ENCODE measurements at places on chromosomes 1 and 21.

DNA sequence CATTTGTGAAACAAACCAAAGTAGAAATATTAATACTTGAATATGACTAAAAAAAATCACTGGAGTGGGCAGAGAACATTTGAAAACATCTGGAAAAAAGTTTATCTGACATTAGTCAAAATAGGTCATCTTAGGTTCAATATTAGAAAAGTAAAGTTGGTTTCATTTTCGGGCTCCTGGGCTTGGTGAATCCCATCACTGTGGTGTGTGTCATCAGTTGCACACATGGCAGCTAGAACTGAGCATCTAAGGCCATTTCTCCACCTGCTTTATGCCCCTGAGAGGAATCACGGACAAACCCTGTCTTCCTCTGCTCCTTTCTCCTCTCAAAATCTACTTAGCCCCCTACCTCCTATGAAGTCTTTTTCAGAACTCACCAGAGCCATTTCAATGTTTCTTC, 5.4 kb downstream of the HSD11B1 start:
- no peak for DNase-seq

DNA sequence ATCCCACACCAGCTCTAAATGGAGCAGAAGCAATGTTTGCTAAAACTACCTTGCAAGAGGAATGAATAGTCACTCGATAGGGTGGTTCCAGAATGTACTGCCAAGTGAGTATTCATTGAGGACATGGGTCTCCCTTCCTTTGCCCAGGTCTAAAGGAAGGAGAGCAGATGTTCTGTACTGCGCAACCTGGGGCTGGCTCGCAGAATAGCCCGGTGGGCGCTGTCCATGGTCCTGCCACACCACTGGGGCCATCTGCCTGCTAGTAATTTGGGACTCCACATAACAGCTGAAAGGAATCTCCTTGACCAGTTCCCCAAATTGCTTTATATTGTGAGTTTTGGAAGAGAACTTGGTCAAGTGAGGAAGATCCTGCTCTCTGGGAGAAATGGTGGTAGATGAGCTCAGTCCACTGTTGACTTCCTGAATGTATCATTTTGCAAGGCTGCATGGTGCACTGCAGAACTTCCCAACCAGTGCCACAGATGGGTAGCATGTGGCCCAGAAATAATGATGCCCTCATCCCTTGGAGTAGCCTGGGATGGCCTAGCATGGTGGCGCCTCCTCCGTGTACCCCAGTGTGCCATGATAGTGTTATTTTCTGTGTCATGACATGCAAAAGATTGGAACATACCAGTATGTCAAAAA, 5.7 kb downstream of the SLC6A17 start:
- DNase-seq: no peak

- DNase-seq: peak; percentile 20
Measured at GRCh38 chr21:43912500-43912899, 47.5 kb downstream of the AGPAT3 start.

DNA sequence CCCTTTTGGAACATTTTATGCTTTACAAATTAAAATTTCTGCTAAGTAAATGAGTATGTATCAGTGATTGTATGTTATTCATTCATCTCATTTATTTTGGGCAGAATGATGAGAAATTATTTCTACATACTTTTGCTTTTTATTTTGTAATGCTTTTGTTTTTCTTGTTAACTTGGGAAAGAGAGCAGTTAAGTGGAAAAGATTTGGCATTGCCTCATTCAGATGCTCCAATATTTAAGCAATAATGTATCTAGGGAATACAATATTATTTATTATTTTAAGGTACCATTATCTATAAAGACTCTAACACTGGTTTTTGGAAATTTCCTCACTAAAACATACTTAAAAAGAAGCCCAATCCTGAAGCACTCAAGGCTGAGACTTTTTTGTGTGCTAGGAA, 431.8 kb downstream of the NEGR1 start:
- no peak for DNase-seq

DNA sequence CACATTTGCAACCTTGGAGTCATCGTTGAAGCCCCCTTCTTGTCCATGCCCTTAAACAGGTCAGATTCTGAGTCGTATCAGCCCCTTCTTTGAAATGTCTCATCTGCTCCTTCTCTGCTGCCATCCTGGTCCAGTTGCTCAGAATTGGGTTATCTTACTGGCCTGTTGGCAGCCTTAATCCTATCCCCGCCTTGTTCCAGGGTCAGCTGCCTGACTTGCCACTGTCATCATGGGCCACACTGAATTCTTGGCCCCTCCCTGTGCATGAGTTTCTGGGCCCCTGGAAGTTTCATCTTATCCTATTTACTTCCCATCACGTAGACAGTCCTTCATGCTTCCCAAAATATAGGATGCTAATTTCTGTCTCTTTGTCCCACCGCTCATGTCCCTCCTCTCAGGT, 23.7 kb downstream of the IRF2BP2 start:
- DNase-seq: no peak

GRCh38 chr1:3125078-3125477, 56.1 kb downstream of the PRDM16 start:
- no peak for DNase-seq

DNA sequence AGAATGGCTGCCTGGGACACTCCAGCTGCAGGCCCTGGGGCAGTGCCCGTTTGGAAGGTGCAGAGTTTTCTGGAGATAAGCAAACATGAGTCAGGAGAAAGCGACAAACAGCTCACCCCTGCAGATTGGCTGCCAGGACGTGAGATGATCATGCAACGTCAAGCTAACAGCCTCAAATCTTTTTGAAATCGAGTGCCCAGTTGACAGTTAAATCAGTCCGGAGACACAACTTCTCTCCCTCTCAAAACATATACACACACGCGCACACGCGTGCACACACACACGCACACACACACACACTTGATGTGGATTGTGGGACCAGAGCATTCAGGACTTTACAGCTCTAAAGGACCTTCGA, 49.4 kb downstream of the TENT5C start:
- DNase-seq: no peak

GRCh38 chr1:214292322-214292721, 11.4 kb downstream of the SMYD2 start:
- no peak for DNase-seq

- no peak for DNase-seq
Measured at GRCh38 chr1:7555391-7556185, 215.5 kb upstream of the VAMP3 start.

DNA sequence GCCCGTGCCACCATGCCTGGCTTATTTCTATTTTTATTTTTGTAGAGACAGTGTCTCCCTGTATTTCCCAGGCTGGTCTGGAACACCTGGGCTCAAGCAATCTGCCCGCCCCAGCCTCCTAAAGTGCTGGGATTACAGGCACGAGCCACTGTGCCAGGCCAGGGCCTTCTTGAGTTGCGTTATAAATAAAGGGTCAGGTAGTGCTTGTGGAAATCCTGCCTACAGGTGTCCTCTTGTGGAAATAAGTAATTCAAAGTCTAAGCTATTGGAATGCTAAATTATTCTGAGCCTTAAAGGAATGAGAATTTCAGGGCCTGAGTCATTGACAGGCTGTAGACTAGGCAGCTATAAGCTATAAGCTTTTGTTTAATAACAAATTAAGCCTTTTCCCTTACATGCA, 8.1 kb upstream of the SFT2D2 start:
- DNase-seq: no peak

- peak; percentile 96 for DNase-seq
Measured at GRCh38 chr1:31703431-31704270, at the start of gene COL16A1. Gene COL16A1 (minus strand): TSS chr1:31704017. CDS start chr1:31702193, 1,824 bp downstream.

DNA sequence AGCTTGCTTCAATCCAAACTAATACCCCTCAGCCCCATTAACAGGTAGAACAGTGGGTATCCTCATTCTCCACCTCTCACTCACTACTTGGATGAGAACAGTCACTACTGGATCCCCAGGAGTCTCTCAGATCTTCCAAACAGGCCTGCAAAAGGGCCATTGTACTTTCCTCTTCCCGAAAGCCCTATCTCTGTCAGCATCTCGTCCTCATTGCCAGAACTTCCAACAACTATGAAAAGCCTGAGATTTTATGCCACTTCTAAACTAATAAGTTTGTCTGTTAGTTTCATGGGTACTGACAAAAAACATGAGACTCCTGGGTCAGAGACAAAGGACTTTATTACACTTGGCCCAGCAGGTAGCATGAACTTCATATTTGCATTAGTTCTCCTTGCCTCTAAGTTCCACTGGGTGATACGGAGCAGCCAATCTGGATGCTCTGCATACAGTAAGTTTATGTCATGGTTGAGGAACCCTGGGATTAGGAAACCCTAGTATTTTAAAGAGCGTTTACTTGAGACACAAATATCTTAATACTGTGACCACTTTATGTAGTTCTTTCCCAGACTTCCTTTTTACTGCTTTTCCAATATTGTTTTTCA, 38.1 kb downstream of the VANGL2 start:
- DNase-seq: no peak

DNA sequence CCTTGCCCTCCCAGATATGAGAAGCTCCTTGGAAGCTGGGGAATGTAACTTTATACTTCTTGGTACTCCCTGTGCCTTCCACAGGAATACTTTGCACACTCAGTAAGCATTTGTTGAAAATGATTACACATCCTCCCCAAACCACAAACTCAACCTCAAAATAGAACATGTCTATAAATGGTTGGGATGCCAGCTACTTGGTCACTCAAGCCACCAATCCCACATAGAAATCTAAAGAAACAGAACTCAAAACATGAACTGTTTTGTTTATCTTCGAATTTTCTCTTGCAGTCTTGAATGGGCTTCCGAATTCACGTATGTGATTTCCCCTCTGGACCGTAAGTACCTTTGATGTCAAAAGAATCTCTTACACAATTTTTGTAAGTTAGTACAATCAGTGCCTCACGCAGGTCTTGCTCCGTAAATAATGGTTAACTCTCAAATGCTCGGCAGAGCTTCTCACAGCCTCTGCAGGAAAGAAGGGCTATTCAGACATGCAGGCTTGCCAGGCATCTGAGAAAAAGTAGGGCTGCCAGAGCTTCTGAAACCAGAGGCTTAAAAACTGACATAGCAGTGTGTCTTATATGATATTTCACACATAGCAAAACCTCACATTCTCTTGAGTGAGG, 26.9 kb downstream of the SORT1 start:
- no peak for DNase-seq

GRCh38 chr1:196608390-196609369, at the start of gene KCNT2:
Gene KCNT2 (minus strand): TSS chr1:196608440. CDS start chr1:196608309, 131 bp downstream.
- DNase-seq: peak; percentile 87

- no peak for DNase-seq
Measured at GRCh38 chr1:115647047-115647446, 5.3 kb downstream of the VANGL1 start.

DNA sequence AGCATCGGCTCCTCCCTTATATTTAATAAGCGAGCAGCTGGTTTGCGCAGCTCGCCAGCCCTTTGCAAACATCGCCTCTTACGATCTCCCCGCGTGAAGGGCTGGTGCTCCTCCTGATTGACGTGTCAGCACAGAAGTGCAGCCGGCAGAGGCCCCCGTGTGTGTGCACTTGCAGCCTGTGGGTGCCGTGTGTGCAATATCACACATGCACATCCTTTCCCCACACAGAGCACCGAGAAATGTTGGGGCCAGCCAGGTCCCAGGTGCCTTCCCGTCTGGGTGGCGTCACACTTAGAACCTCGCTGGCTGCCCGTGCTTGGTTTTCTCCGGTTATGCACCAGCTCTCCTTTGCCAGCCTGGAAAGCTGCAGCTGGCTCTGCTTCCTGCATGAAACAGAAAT, 126.6 kb upstream of the AJAP1 start:
- DNase-seq: no peak

- no peak for DNase-seq
Measured at GRCh38 chr1:190864013-190864641, 386.5 kb upstream of the BRINP3 start.

DNA sequence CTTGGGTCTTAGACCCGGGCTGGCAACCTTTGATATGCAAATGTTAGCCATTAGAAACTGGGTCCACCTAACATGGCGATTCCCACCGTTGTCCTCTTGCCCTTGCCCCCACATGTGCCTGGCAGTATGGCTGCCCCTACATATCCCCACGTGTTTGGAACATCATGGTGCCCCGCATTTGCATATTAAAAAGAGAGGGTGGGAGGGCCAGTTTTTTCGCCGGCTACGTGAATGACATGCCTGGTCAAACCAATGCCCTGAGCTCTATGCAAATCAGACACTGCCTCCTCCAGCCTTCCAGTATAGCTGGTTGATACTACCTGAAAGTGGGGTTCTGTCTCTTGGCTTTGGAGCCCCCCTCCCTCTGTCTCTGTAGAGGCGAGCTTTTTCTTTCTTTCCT, 133.0 kb downstream of the CDC42BPA start:
- DNase-seq: no peak

DNA sequence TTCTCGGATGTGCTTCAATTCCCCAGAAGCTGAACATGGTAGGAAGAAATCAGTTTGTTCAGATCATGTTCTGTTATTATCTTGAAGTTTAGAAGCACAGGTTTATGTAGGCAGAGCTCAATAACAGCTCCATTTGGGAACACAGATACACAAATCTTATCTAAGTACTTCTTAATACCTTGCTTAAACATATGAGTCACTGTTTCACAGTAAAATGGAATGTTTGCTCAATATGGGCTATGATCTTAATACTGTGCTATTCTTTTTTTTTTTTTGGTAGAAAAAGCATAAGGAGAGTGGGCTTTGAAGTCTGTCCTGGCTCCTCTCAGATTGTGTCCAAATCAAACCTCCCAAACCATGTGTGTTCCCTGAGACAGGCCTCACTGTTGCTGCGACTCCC, 13.4 kb downstream of the PROK1 start:
- no peak for DNase-seq

DNA sequence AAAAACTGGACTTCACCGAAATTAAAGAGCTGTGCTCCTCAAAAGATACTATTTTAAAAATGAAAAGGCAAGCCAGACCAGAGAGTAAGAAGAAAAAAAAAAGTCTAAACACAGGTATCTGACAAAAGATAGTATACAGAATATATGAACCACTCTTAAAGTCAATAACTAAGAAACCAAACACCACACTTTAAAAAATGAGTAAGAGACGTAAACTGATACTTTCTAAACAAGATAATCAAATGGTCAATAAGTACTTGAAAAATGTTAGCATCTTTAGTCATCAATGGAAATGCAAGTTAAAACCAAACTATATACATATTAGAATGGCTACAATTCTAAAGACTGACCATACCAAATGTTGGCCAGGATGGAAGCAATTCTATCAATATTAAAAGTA, 77.6 kb downstream of the EVI5 start:
- no peak for DNase-seq
